ENCODE measurements at places on chromosomes 4 and X. TPM values are rescaled to one million over a fixed set of nuclear protein-coding genes. Genes with fewer than 3 reads are reported as not detected.

GABRE gene
- 18.1 TPM for total RNA-seq

FGF16 gene
- total RNA-seq: not detected

- DNase-seq: no peak
These were observed 2182.9 kb upstream of the TENM3 start for GRCh38 chr4:180060159-180060889.

PNCK gene
- 0.67 TPM for total RNA-seq

DNA sequence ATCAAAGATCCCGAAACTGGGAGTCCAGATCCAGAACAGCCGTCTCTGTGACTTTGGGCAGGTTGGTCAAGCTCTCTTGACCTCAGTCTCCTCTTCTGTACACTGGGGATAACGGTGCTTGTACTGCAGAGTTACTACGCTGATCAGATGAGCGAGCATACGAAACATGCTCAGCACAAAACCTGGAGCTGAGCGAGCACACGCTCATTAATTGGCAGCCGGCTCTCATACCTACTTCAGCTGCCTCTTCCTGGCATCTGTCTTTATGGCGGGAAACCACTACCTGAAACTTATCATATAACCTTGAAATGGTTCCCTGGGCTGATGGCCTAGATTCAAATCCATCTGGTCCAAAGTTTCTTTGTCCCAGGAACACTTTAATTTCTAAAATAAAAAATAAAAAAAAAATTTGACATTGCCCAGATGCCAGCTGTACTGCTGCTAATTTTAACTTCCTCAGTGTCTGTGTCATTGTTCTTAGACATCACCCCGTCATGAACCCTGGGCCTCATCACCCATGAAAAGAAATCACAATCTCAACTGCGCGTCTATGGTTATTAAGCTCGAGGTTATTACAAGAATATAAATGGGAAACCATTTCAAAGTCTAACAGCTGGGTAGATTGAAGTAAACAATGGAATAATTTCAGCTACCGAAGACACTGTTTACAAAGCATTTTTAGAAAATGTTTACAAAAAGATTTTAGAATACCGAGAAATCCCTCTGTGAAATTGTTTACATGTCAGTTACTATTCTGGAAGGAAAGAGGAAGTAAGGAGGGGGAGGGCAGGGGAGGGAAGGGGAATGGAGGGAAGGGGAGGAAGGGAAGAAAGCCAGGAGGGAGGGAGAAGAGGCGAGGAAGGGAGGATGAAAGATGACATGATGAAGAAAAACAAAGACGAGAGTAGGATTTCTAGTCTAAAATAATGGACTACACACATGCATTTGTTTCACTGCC lies 49.0 kb downstream of the CRMP1 start:
- peak; percentile 90 for DNase-seq

- no peak for DNase-seq
These were observed 65.4 kb upstream of the KLHL13 start for GRCh38 chrX:118182025-118182424.

- no peak for DNase-seq
These were observed 78.7 kb downstream of the ANAPC10 start for GRCh38 chr4:145019346-145019745.

DNA sequence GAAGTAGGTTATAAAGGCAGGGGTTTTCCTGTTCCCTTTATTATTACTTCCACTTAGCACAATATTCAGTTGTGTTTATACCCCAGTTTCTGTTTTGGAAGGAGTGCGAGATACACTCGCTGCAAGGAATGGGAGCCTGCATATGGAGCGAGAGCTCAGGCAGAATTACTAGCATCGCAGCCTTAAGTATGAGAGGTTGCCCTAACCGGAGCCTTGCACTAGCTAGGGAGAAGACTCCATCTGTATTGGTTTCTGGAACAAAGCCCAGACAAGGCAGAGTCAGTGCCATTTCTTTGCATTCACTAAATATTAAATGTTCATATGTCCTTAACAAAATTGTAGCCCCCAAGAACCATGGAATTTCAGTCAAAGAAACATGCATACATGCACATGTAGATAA lies 6.2 kb upstream of the DCTD start:
- peak; percentile 32 for DNase-seq

DNA sequence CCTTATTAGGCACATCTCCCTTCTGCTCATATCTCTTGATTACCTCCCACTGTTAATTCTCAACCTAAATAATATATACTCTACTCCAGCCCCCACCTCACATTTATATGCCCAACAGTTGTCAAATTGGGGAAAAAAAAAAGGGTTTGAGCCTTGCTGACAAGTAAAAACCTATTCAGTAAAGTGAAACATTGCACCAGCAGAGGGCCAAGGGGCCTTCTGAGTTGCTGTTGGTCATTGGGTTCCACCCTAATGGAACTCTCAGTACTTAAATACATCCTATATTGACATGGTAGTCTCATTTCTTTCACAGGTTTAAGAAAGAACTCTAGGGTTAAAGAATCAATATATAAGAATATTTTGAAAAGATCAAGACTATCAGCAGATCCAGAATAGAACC lies 362.2 kb downstream of the SMARCA1 start:
- no peak for DNase-seq

- DNase-seq: no peak
These were observed 609 bp downstream of the REPS2 start for GRCh38 chrX:16946971-16947562.

DNA sequence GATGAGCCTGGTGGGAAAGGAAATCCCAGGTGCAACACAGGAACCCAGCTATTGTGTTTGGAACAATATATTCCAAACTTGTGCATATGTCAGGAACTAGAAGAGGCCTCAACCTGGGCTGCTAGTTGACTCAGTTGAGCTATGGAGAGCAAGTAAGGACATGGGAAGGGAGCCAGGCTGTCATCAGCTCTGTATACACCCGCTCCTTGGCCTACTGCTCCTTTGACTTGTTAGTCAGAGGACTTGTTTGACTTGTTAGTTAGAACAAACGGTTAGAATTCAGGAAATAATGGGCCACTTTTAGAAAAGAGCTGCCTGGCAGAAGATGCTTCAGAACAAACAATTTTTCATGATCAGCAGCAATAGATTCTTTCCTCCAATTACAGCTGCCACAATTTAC lies 76.4 kb downstream of the CBLL2 start:
- DNase-seq: no peak

SHISA3 gene
- total RNA-seq: 2.2 TPM

SLC2A9 gene
- total RNA-seq: 4.6 TPM

MYOZ2 gene
- 0.63 TPM for total RNA-seq

DNA sequence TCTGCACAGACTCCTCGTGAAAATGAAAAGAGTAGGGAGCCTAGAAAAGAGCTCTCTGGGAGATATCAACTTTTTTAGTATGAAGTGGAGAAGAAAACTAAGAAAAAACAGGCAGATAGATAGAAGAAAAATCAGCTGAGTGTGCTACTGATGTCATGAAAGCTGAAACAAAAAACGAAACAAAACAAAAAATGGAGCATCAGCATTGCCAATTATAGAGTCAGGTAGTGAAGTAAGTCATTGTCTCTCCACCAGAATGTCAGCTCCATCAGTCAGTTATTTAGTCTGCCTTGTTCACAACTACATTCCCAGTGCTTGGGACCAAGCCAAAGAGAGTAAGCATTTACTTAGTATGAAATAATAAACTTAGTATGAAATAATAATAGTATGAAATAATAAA lies 595.1 kb downstream of the STPG2 start:
- no peak for DNase-seq

DNA sequence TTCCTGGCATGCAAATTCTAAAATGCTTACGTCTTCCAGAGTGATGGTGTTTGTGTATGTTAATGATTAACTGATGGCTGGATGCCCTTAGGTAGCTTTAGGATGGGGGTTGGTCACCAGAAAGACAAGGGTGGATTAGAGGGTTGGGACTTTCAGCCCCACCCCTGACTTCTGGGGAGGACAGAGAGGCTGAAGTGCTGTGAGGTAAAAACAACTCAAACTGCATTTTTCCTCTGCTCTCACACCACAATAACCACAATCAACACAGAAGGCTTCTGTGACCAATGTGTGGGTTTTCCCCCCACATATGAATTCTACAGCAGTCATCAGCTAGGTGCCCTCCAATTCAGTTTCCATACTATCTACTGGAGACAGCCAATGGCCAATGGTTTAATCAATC lies 18.7 kb upstream of the DDIT4L start:
- no peak for DNase-seq

GRCh38 chrX:119617517-119618164 lies 11.4 kb upstream of the NKRF start:
- DNase-seq: no peak

GRCh38 chr4:95050980-95051701 lies 293.4 kb downstream of the BMPR1B start:
- DNase-seq: no peak

GRCh38 chr4:168162604-168163003 lies 70.3 kb downstream of the ANXA10 start:
- no peak for DNase-seq

DNA sequence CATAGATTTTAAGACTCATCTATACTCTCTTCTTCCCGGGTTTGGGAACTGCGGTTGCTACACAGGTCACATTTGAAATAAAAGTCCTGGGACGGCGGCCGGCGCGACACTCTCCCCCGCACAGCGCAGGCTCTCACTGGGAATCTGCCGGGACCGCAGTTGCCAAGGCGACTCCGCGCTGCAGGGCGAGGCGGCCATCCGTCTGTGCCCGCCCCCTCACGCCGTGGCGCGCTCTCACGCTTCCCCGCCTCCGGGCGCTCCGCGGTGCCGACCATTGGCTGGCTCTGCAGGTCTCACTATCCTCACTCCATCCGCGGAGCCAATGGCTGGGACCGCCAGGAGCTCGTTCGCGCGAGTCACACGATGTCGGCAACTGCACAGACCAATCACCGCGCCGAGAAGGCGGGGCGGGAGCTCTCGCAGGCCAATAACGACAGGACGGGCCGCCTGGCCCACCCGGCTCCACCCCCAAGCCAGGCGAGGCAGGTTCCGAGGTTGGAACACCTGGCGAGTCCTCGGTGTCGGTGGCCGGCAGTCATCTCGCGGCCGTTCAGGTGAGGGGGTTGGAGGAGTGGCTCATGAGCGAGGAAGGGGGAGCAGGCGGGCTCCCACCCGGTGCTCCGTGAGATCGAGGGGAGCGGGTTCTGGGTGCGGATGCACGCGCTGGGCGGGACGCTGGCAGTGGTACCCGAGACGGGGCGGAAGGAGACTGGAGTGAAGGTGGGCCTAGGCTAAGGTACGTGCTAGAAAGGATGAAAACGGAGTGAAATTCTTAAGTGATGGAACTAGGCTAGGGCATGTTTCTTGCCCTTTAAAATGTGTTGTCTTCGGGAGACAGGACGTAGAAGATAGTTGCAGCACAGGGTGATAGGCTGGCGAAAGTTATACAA lies at the start of gene MSMO1:
MSMO1 (plus strand) TSS at position 459 of the 890 bp plus-strand sequence. CDS start 5,702 bp downstream, outside the sequence.
- DNase-seq: peak; percentile 100

- DNase-seq: no peak
These were observed 23.0 kb downstream of the SNX25 start for GRCh38 chr4:185232370-185232769.

All from lung (tissue), 17 donors.